ENCODE measurements at places on chromosomes 7 and 10. TPM values are rescaled to one million over a fixed set of nuclear protein-coding genes. Genes with fewer than 3 reads are reported as not detected.

The SPDYE11 gene
- total RNA-seq: 0.10 TPM

The CACNB2 gene
- 2.6 TPM for total RNA-seq

The CABCOCO1 gene
- 2.0 TPM for total RNA-seq

The GBX1 gene
- 0.30 TPM for total RNA-seq

The GOLGA7B gene
- total RNA-seq: 3.5 TPM

The HABP2 gene
- not detected for total RNA-seq

The FAM20C gene
- total RNA-seq: 11.8 TPM

The PFKFB3 gene
- total RNA-seq: 34.1 TPM

The ZC3HAV1 gene
- 20.9 TPM for total RNA-seq

The UCN3 gene
- total RNA-seq: not detected

The SFRP4 gene
- 5.0 TPM for total RNA-seq

The ASB10 gene
- total RNA-seq: 0.69 TPM

The PRSS37 gene
- total RNA-seq: not detected

The ELN gene
- total RNA-seq: 321 TPM

The COL1A2 gene
- 8,355 TPM for total RNA-seq

The CXCL12 gene
- total RNA-seq: 107 TPM

The KNDC1 gene
- 1.1 TPM for total RNA-seq

The NPSR1 gene
- not detected for total RNA-seq

The PPIF gene
- 29.7 TPM for total RNA-seq

The SGCE gene
- total RNA-seq: 113 TPM
